ENCODE measurements at places on chromosomes 4 and X.

DNA sequence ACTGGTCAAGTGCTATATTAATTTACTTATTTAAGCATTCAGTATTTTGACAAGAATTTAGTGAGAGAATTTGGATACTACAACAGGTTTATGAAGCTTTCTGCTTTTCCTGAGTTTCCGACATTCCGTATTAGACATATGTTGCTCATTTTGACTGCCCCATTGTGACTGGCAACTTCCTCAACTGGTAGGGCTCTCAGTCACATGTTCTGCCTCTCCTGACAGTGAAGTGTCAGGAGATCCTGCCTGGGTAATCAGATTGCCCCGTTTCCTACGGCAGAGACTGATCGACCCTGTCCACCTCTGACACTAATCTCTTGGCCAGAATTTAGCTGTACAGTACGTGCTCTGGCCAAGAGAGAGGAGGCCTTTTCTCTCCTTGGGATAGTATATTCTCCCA, 49.5 kb downstream of the CLNK start:
- no peaks in the 10 kb centered on the region for H3K27me3 ChIP-seq
- H3K4me3 ChIP-seq = no peak overlapping the region
- H3K36me3 ChIP-seq = no peaks in the 10 kb centered on the region

DNA sequence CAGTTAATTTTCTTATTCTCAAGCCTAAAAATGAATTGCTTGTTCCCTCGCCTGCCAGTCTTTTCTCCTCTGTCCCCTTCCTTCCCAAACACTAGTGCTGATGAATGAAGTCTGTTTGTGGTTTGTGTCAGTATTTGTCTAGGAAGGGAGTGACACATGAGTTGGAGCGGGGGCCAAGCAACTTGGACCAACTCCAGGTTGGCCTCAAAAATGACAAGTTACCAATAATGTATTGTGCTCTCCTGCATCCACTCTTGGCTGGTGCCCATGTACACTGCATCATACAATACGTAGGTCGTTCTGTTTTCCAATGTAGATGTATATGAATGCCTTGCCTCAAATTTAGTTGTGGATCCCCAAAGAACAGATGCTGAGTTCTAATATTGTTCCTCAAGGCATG, 223.0 kb upstream of the GPC4 start:
- H3K4me1 ChIP-seq = no peaks in the 10 kb centered on the region
- no peaks in the 10 kb centered on the region for H3K36me3 ChIP-seq
- H3K27ac ChIP-seq = no peak overlapping the region
- H3K27me3 ChIP-seq = no peaks in the 10 kb centered on the region
- DNase-seq = no peak
- no peak overlapping the region for H3K4me3 ChIP-seq

GRCh38 chrX:109954955-109955354, 48.0 kb upstream of the TMEM164 start:
- no peaks in the 10 kb centered on the region for H3K36me3 ChIP-seq
- H3K27ac ChIP-seq = no peak overlapping the region
- no peaks in the 10 kb centered on the region for H3K27me3 ChIP-seq
- peaks cover 12% of the 10 kb centered on the region for H3K4me1 ChIP-seq
- DNase-seq = no peak

GRCh38 chr4:80206111-80206510, 8.8 kb downstream of the PRDM8 start:
- H3K27me3 ChIP-seq = peaks cover 40% of the 10 kb centered on the region
- peaks cover 3% of the 10 kb centered on the region for H3K36me3 ChIP-seq
- no peak for DNase-seq

- no peak overlapping the region for H3K4me3 ChIP-seq
- H3K27me3 ChIP-seq = no peaks in the 10 kb centered on the region
- no peaks in the 10 kb centered on the region for H3K36me3 ChIP-seq
- no peak for DNase-seq
- H3K4me1 ChIP-seq = no peaks in the 10 kb centered on the region
Observed at GRCh38 chr4:16775411-16776154, 122.9 kb downstream of the LDB2 start.
